ENCODE measurements at places on chromosomes 1 and 21. TPM values are rescaled to one million over a fixed set of nuclear protein-coding genes. Genes with fewer than 3 reads are reported as not detected.

IL12RB2 gene
- total RNA-seq: 2.3 TPM

RBM11 gene
- 20.3 TPM for total RNA-seq

AADACL3 gene
- not detected for total RNA-seq

TMPRSS15 gene
- not detected for total RNA-seq

GJC2 gene
- total RNA-seq: 10.5 TPM

ATP1A4 gene
- total RNA-seq: 1.2 TPM

LIN28A gene
- total RNA-seq: not detected

OLFML2B gene
- 50.3 TPM for total RNA-seq

GUCA2B gene
- not detected for total RNA-seq

FGR gene
- total RNA-seq: 15.3 TPM

MAD2L2 gene
- total RNA-seq: 22.0 TPM

CLCA4 gene
- total RNA-seq: not detected

CAPN8 gene
- not detected for total RNA-seq

TNFSF4 gene
- 1.7 TPM for total RNA-seq

FYB2 gene
- not detected for total RNA-seq

SIKE1 gene
- total RNA-seq: 35.4 TPM

Measured in sciatic nerve (tissue), 2 donors.